Activated T-cell treated with anti-CD3 and anti-CD28 coated beads, Interleukin-2, amount 50 U/mL, for 48 hours (primary cell): ENCODE measurements at places on chromosomes 5 and 9.

DNA sequence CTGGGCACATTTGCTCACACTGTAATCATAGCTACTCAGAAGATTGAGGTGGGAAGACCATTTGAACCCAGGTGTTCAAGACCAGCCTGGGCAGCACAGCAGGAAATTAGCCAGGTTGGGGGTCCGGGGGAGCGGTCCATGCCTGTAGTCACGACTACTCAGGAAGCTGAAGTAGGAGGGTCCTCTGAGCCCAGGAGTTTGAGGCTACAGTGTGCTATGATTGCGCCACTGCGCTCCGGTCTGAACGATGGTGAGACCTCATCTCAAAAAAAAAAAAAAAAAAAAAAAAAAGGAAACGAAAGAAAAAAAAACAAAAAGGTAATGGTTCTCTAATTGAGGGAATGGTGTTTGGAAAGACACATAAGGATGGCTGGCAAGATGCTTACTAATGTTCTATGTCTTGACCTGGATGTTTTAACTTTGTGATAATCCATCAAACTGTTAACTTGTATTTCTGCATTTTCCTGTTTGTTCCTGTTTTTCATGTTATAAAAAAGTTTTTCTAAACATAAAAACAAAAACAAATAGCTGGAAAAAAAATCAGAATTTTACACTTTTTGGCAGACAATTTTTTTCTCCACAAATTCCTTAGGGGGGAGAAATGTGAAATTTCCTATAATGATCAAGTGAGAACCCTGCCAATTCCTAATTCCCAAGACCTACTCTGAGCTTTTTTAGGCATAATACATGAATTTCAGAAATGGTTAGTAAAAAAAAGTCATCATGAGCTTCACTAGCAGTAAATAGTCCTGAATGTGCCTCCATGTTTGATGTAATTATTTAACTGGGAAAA lies 96.9 kb downstream of the DENND1A start:
- DNase-seq: no peak

DNA sequence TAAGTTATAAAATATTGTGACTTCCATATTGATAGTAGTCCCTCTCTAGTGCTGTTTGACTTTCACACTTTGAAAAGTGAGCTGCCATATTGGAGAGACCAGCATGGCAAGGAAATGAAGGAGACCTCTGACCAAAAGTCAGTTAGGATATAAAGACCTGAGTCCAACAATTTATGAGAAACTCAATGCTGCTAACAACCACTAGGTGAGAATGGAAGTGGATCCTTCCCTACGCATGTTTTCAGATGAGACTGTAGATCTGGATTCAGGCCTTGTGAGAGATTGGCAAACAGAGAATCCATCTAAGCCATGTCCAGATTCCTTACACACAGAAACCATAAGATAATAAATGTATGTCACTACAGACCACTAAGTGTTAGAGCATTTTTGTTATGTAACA lies 81.6 kb downstream of the CTNND2 start:
- DNase-seq: no peak

DNA sequence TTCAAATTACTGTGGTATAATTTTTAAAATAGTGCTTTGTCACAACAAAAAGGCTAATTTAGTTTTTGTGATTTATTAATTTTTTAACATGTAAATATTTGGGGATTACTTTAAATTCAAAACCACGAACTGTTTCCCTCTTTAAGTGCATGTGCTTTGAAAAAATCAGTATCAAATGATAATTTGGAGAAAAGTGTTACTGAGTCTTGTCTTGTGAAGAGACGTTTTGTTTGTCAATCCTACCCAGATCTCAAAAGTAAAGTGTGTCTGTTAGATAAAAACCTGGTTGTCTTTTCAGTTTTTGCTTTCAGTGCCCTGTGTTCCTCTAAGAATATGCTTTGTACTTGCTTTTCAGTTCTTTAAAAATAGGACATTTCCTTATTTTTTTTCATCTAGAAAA lies 7.7 kb downstream of the ZSWIM6 start:
- no peak for DNase-seq

DNA sequence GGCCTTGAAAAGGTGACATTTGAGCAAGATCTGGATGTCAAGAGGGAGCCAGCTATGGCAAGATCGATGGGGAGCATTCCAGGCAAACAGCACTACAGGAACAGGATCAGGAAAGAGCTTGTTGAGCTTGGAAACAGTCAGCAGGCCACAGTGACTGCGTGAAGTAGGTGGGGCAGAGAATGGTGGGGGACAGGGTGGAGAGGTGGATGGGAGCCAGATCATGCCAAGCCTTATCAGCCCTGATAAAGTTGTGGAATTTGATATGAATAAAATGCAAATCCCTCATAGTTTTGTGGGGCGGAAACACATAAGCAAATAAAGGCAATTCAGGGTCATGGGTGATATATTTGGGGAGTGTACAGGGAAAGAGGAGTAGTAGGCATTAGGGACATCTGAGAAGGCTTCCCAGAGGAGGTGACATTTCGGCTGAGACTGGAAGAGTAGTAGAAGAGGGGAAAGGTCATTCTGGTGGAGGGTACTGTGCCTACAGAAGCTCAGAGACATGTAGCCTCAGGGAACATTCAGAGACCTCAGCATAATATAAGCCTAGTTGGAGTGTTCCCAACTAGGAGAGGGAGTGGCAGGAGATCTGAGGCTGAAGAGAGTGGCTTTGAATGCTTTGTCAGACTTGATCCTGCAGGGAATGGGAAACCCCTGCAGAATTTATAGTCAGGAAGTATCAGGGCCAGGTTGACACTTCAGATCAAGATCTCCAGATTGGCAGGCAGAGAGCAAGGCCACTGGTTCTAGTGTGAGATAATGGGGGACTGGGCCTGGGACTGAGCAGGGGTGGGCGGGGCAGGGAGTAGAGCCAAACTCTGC lies 9.7 kb upstream of the CYSTM1 start:
- no peak for DNase-seq

- DNase-seq: no peak
Measured at GRCh38 chr5:146043722-146044121, 61.7 kb downstream of the PLAC8L1 start.

- DNase-seq: peak; percentile 61
Measured at GRCh38 chr9:134066913-134067851, 644 bp downstream of the BRD3 start.

- DNase-seq: no peak
Measured at GRCh38 chr5:36355516-36355915, 53.8 kb upstream of the RANBP3L start.

DNA sequence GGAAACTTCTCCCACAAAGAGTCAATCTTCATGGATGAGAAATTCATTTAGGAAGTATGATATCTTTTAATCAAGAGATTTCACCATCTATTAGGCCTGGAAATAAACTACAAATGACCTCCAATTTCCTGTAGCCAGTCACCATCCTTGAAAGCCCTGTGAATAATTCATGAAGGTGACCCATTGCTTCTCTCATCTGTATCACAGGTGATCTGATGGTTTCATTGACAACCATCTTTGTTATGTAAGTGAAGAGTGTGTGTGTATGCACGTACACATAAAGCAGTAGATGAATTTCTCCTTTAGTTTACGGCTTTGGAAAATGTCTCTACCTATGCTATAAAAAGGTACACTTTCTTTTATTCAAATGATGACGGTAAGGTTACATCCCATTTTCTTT lies 644.1 kb upstream of the KLF4 start:
- no peak for DNase-seq

DNA sequence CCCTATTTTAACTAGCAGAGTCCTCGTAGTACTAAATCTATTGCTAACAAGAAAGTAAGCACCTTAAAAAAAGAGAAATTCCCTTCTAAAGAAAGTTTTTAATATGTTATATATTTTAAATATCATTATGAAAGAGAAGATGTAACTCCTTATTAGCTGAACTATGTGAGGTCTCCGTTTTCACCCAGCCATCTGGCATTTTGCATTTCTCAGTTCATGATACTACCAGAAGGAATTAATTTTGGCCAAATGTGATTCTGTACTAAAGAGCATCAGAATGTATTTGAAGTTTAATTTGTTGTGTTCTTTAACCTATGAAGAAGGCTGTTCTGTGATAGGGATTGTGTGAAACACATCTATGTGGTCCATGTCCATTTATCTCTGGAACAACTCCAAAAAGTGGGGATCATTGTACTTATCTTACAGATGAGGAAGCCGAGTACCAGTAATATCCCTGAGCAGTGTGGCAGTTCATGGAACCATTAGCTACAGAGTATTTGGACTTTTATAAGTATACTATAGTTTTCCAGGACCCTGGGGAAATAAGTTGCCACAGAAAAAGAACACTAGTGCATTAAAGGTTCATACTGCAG lies 29.8 kb downstream of the TNFAIP8 start:
- DNase-seq: no peak

DNA sequence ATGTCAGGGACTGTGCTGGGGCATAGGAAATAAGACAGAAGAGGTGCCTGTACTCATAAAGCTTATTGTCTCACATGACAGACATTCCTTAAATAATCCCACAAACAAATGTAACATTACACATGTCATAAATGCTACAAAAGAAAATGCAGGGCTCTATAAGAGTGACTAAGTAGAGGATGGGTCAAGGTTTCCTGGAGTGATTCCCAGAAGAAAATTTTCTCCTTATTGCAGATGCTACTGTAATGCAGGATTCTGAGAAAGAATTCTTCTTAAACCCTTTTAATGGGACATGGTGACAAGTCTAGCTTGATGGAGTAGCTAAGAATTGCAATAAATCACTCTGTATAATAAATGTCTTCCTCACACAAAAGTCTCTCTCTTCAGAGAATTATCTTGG lies 55.7 kb downstream of the SH3TC2 start:
- no peak for DNase-seq

GRCh38 chr5:96655085-96655484 lies 7.1 kb upstream of the CAST start:
- no peak for DNase-seq

DNA sequence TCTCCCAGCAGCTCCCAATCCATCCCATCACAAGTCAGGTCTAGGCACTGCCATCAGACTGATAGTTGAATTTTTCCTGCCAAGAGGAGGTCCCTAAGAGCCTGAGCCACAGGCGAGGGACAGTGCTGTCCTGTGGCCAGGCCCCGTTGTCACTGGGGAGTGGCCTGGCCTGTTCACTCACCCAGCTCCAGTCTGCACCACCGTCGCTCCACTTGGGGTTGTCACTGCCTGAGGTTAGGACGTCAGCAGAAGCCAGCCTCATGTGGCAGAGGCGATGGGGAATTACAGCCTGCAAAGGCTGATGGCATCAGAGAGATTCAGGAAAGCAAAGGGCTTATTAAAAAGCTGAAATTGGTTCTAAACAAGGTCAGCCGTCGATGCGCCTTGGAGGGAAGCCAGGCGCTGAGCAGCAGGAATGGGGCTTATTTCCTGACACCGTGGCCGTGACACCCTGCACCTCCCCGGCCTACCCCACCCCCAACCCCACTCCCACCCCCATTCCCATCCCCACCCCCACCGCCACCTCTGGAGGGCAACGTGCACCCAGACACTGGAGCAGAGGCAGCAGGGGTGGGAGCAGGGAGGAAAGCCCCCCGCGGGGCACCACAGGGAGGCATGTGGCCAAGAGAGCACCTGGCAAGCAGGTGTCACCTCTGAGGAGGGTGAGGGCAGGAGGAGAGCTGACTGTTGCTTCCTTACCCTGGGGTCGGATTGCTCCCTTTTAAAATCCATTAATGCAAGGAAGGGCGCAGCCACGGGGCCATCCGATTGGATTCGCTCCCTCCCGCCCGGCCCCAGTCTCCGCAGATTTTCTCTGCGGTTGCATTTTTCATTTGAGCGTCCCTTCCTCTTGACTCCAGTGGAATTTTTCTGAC lies 3.1 kb upstream of the DBH start:
- DNase-seq: no peak

DNA sequence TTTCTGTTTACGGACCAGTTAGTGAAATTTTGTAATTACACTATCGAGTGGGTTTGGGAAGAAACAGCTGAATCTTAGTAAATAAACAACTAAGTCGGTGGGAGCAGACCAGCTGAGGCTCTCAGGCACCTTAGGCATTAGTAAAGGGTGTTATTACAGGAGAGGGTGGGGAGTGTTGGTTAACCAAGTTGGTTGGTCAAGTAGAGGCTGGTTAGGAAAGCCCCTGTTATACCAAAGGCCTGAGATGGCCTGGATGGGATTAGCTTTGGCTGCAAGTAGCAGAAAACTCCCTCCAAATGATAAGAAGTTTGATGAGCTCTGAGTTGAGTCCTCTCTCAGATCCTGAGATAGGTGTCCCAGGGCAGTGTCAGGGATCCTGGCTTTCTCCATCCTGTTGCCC lies 81.3 kb downstream of the PPARGC1B start:
- no peak for DNase-seq

DNA sequence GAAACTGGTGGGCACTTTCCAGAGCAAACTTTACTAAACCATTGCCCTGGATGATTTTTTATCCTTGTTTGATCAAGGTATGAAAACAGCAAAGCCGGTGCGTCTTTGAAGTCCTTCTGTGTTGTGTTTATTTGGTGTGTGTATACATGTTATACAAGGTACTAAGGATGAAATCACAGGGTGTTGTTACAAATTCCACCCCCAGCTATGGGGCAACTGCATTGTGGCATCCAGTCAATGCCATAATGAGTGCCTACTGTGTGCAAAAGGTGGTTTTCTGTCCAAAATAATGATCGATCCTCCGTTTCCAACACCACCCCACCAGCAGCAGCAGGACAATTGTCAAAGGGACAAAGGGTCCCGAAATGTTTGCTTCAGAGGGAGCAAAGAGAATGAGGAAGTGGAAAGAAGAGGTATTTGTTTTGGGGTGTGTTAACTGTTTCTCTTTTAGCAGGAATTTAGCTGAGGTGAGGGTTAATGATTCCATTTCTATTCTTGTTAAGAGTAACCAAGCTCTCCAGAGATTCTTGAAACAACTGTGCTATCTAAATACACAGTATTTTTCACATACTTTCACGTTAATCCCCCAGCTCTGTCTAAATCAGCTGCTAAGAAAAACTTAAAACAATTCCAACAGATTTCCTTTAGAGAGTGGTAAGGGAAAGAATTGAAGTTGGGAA lies 568.7 kb upstream of the KLF4 start:
- no peak for DNase-seq

DNA sequence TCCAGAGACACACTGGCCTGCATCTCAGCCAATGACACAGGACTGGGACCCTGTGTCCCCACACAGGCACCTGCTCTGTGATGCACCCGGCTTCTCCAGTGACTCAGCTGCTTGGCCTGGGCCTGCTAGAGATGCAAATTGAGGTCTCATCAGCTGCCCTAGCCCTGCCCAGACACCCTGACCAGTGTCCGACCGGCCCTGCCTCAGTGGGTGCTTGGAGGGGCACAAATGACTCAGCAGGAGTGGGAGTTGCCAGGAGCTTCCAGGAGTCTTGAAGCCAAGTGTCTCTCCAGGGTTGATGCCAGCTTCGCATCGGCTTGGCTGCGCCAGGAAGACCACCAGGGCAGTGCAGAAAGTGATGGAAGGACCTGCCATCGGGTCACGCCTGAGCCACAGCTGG lies 148.2 kb downstream of the ICE1 start:
- no peak for DNase-seq

GRCh38 chr5:177546258-177546741 lies 8.1 kb downstream of the FAM193B start:
- DNase-seq: no peak

GRCh38 chr5:142770650-142771609 lies 753 bp downstream of the ARHGAP26 start:
- DNase-seq: peak; percentile 81

GRCh38 chr5:167934551-167934971 lies 356.9 kb upstream of the WWC1 start:
- no peak for DNase-seq

- no peak for DNase-seq
Measured at GRCh38 chr5:149215478-149216090, 56.1 kb upstream of the AFAP1L1 start.

GRCh38 chr5:18740301-18740700 lies 1106.0 kb downstream of the TAF11L14 start:
- DNase-seq: no peak
